Astrocyte (in vitro differentiated cells and primary cell): ENCODE measurements at places on chromosomes 12 and 14. TPM values are rescaled to one million over a fixed set of nuclear protein-coding genes. Genes with fewer than 3 reads are reported as not detected.
A peak's percentile ranks its signal among the peaks of the same experiment; 100 is the strongest.

DNA sequence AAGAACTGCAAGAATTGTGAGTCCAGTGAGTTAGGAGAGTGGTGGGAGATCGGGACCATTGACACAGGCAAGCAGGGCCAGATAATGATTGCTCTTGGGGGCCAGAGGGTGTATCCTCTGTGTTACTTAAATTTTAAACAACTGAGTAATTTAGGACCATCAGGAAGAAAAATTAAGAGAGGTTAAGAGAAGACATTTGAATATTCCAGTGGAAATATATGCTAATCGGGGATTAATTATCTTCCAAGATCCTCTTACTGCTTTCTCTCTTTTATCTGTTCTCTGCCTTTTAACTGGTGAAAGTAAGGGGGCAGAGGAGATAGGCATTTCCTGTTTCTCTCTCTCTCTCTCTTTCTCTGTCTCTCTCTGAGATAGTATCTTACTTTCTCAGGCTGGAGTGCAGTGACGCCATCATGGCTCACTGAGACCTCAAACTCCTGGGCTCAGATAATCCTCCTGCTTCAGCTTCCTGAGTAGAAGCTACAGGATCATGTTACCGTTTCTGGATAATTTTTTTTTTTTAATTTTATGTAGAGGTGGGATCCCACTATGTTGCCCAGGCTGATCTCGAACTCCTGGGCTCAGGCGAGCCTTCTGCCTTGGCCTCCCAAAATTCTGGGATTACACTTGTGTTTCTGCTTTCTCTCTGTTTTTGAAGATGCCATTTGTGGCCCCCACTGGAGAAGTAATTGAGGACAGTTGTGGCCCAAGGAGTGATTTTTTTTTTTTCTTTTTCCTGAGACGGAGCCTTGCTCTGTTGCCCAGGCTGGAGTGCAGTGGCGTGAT is 85.1 kb downstream of the DIP2B start:
- H3K36me3 ChIP-seq: no peaks in the 10 kb centered on the region
- peak; percentile 98 for DNase-seq
- H3K4me3 ChIP-seq: no peak overlapping the region
- no peaks in the 10 kb centered on the region for H3K27me3 ChIP-seq

SLCO1B3 gene
- not detected in 2 replicates for total RNA-seq

KRT83 gene
- not detected in 2 replicates for total RNA-seq

GRCh38 chr14:101017806-101018560 is 114.5 kb upstream of the RTL1 start:
- no peak overlapping the region for H3K27ac ChIP-seq
- H3K36me3 ChIP-seq: peaks cover 16% of the 10 kb centered on the region
- no peak overlapping the region for H3K4me3 ChIP-seq
- peaks cover 7% of the 10 kb centered on the region for H3K4me1 ChIP-seq
- H3K27me3 ChIP-seq: no peaks in the 10 kb centered on the region

DNA sequence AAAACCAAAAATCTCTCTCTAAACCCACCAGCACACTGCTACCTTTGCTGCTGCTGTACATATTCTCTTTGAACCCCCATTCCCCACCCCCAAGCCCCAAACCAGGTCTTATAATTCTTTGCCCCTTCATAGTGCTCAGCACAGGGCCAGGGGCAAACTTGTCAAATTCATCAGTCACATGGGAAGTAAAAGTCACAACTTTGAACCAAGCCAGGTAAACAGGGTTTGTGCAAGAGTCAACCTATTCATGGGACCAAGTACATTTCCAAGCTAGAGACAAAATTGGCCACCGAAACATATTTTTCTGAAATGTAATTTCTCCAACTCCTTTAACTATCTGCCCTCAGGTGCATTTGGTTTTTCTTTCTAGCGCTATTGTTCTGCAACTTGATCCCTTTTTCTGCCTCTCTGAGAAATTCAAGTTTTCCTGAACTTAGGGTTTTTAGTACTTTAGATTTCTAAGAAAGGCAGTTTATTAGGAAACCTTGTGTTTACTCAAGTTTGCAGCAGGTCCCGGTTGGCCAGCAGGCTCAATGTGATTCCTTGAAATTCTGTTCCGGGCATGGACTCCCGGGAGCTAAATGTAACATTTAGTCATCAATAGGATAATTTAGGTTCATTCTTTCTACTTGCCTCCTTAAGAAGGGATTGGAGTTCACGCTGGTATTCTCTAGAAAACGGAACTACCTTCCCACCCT is 230.5 kb downstream of the EFCAB11 start:
- no peaks in the 10 kb centered on the region for H3K36me3 ChIP-seq
- H3K27ac ChIP-seq: no peak overlapping the region
- H3K4me1 ChIP-seq: no peaks in the 10 kb centered on the region
- no peak overlapping the region for H3K4me3 ChIP-seq
- no peak for DNase-seq

- H3K4me3 ChIP-seq: no peak overlapping the region
- no peaks in the 10 kb centered on the region for H3K36me3 ChIP-seq
- H3K27ac ChIP-seq: no peak overlapping the region
- no peak for DNase-seq
These were observed 8.8 kb downstream of the BCL7A start for GRCh38 chr12:122030424-122031035.

DNA sequence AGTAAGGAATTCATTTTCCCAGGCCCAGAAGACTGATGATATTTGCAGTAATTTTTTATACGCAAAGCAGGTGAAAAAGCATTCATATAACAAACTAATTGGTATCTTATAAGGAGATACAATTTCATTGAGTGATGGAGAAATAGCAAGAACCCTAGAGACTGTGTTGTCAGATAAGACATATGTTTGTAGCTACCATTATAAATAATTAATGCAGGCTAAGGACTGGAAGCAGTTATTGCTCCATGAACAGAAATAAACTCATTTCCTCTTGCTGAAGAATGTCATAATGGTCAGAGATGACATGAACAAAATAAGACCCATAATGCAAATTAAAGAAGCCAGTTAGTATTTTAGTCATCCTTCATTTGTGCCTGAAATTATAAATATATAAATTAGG is 1.5 kb downstream of the OR6C2 start:
- H3K27ac ChIP-seq: no peak overlapping the region
- no peaks in the 10 kb centered on the region for H3K36me3 ChIP-seq
- H3K4me3 ChIP-seq: no peak overlapping the region
- no peaks in the 10 kb centered on the region for H3K4me1 ChIP-seq

- H3K36me3 ChIP-seq: peaks cover 19% of the 10 kb centered on the region
- DNase-seq: no peak
- H3K4me3 ChIP-seq: peak overlapping the region; percentile 75
- peaks cover 28% of the 10 kb centered on the region for H3K4me1 ChIP-seq
- H3K27ac ChIP-seq: peak overlapping the region; percentile 97
These were observed 501 bp upstream of the HSP90B1 start for GRCh38 chr12:103929784-103930033.

DNA sequence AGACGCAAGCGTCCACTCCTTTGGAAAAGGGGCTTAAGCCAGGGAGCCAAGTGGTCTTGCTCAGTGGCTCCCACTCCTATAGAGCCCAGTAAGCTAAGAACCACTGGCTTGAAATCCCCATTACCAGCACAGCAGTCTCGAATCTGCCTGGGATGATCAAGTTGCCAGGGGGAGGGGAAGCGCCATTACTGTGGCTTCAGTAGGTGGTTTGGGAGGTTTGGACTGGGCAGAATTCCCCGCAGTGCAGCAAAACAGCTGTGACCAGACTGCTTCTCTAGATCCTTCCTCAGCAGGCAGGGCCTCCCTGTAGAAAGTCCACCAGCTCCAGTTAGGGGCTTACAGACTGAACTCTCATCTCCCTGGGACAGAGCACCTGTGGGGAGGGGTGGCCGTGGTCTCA is 115.4 kb downstream of the TMEM117 start:
- DNase-seq: no peak
- H3K36me3 ChIP-seq: no peaks in the 10 kb centered on the region
- no peaks in the 10 kb centered on the region for H3K4me1 ChIP-seq
